NCI-H1436 (cell line): ENCODE measurements at places on chromosomes 7 and 10.

GRCh38 chr7:29413626-29414136, 150.0 kb upstream of the PRR15 start:
- no peak for DNase-seq

- DNase-seq, result no peak
Measured at GRCh38 chr10:106440355-106440754, 724.2 kb downstream of the SORCS1 start.

- no peak for DNase-seq
Measured at GRCh38 chr7:56091591-56091990, 1.2 kb downstream of the PHKG1 start.

- no peak for DNase-seq
Measured at GRCh38 chr7:43655584-43655983, 72.7 kb downstream of the STK17A start.

- no peak for DNase-seq
Measured at GRCh38 chr7:149279111-149279743, 17.2 kb downstream of the ZNF783 start.

GRCh38 chr10:101214446-101215396, 14.5 kb downstream of the LBX1 start:
- peak; percentile 81 for DNase-seq

GRCh38 chr7:95776561-95777185, 4.3 kb downstream of the DYNC1I1 start:
- DNase-seq, result no peak

GRCh38 chr7:44713141-44713540, 35.5 kb upstream of the ZMIZ2 start:
- DNase-seq, result no peak

GRCh38 chr7:157612664-157613561, 276.1 kb downstream of the DNAJB6 start:
- DNase-seq, result no peak

GRCh38 chr10:97365761-97366351, 31.3 kb upstream of the FRAT2 start:
- DNase-seq, result no peak

DNA sequence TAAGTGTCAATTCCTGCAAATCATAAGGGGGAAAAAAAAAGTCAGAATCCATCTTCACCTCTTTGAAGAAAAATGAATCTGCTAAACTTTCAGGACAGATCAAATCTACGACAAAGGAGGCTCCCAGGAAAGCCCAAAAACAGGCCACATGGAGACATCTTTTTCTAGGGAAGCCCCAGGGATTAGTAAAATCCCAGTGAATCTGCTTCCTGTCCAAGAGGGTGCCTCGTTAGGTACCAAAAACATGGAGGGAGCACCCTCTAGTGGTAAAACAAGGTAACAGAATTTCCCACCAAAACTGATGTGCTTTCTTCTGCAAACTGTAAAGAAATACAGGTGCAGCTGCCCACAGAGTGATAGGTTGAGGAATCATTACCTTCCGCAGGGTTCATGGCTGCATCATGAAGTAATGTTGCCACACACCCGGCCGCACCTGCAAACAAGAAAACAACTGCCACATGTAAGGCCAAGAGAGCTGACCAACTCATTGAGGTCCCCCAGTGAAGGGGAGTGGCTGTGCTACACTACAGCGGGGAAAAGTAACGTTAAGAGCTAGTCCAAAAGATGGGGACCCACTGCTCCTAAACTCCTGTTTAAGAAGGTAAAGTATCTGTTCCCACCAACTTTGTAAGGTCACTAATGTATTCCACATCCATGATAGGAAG, 7.9 kb downstream of the SLC25A28 start:
- DNase-seq, result peak; percentile 26

DNA sequence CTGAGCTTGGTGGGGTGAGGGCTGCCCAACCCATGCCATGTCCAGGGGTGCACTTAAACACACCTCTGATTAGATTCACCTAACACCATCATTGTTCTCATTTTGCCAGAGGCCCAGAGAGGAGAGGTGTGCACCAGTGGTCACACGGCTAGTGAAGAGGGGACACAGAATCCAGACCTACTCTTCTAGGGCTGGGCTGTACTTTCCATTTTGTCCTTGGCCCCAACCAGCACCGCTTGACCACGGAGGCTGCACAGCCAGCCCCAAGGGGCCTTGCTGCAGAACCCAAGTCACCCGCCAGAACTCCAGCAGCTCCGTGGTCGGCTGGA, 246 bp upstream of the WDFY4 start:
- DNase-seq, result no peak

DNA sequence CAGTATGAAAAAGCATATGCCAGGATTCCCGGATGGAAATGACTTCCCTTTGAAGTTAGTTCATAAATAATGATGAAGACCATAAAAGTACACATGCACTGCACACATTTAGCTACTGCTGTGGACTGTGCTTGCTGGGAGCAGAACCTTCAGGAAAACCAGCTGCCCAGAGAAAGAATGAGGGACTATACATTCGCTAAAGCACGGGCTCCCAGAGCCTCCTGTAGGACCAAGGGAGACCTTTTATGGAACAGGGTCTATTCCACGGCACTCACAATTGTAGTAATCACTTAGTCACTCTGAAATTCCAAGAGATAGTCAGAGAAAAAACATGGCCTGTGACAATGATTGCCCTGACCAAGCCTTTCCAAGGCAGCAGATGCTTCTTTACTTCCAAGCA, 24.1 kb downstream of the SORCS3 start:
- DNase-seq, result no peak
